ENCODE measurements at places on chromosomes 7 and 10.

GRCh38 chr10:67519434-67519833, 176.6 kb downstream of the CTNNA3 start:
- DNase-seq, result no peak

GRCh38 chr7:156732091-156732625, 91.6 kb downstream of the RNF32 start:
- DNase-seq, result no peak

DNA sequence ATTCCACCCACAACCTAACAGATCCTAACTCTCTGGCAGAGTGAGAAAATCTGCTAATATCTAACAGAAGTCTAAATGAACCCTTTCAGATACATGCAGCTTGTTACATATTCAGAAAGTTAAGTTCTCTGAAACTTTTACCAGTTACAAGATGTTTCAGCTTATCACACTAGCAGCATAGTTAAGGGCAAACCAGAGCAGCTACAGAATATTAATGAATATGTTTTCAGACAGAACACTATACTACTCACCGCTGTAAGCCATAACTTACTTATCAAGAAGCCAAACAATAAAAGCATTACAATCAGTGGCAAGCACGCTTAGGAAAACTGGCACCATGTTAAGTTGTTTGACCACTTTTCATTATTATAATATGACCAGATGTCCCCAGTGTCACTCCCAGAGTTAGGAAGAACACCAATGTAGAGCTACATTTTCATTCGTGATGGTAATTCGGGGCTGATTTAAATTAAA, 2.7 kb downstream of the ITGB1 start:
- no peak for DNase-seq

GRCh38 chr7:100484673-100485045, 932 bp downstream of the NYAP1 start:
- no peak for DNase-seq

DNA sequence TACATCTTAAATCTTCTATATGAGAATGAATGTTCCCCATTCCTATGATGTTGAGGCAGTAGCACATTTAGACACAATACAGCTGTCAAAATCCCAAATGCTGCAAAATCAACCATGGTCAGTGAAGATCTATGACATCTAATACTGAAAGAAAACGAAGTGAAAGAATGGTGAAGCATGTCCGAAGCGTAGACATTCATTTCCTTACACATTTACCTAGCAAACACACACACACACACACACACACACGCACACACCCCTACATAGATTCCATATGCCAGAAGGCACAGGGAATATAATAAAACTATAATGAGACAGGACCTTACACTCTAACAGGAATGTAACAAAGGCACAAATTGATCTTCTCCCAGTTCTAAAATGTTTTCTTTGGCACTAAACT, 32.5 kb downstream of the CCDC6 start:
- peak; percentile 39 for DNase-seq
